Activated T-cell treated with anti-CD3 and anti-CD28 coated beads, Interleukin-2, amount 50 U/mL, for 4 hours (primary cell): ENCODE measurements at places on chromosomes 1 and 21. TPM values are rescaled to one million over a fixed set of nuclear protein-coding genes. Genes with fewer than 3 reads are reported as not detected.

Gene C1orf185
- not detected for total RNA-seq

Gene EYA3
- total RNA-seq, result 28.1 TPM

Gene COP1
- 36.2 TPM for total RNA-seq

Gene PRR9
- total RNA-seq, result not detected

Gene MUTYH
- 57.0 TPM for total RNA-seq

Gene OPTC
- not detected for total RNA-seq

Gene AZIN2
- total RNA-seq, result 2.2 TPM

Gene NECTIN4
- total RNA-seq, result not detected

Gene HSD3B1
- not detected for total RNA-seq

Gene PEX11B
- total RNA-seq, result 26.3 TPM

Gene DNASE2B
- total RNA-seq, result not detected

Gene LRRC3
- total RNA-seq, result 0.57 TPM

Gene BMP8B
- total RNA-seq, result 0.30 TPM

Gene DDI2
- 50.1 TPM for total RNA-seq

Gene OR2L8
- total RNA-seq, result not detected

Gene GPA33
- total RNA-seq, result 0.16 TPM

Gene TEX38
- total RNA-seq, result not detected

Gene C21orf58
- total RNA-seq, result 3.9 TPM

Gene GGPS1
- 20.9 TPM for total RNA-seq

Gene RFX5
- 50.9 TPM for total RNA-seq

Gene MYOG
- not detected for total RNA-seq

Gene GBP3
- 2.5 TPM for total RNA-seq

Gene CYP2J2
- 0.52 TPM for total RNA-seq

Gene GBP5
- 177 TPM for total RNA-seq

Gene SLC25A34
- total RNA-seq, result 1.4 TPM

Gene CACNA1S
- not detected for total RNA-seq

Gene PRAMEF17
- not detected for total RNA-seq

Gene FAM177B
- not detected for total RNA-seq

Gene FHAD1
- 0.08 TPM for total RNA-seq

Gene SKI
- total RNA-seq, result 44.7 TPM

Gene KRTAP12-2
- not detected for total RNA-seq
